ENCODE measurements at places on chromosomes 16 and 17. TPM values are rescaled to one million over a fixed set of nuclear protein-coding genes. Genes with fewer than 3 reads are reported as not detected.

KRT14 gene
- total RNA-seq: not detected

GTF3C1 gene
- total RNA-seq: 85.9 TPM

KRT25 gene
- not detected for total RNA-seq

SPNS2 gene
- total RNA-seq: 4.6 TPM

ABCC12 gene
- not detected for total RNA-seq

PHOSPHO1 gene
- 0.19 TPM for total RNA-seq

CACNG4 gene
- not detected for total RNA-seq

MMP25 gene
- under 0.01 TPM for total RNA-seq

OR1F1 gene
- total RNA-seq: 0.18 TPM

Data from endothelial cell of coronary artery (primary cell).